KBM-7 (cell line): ENCODE measurements at places on chromosomes 12 and 14.

DNA sequence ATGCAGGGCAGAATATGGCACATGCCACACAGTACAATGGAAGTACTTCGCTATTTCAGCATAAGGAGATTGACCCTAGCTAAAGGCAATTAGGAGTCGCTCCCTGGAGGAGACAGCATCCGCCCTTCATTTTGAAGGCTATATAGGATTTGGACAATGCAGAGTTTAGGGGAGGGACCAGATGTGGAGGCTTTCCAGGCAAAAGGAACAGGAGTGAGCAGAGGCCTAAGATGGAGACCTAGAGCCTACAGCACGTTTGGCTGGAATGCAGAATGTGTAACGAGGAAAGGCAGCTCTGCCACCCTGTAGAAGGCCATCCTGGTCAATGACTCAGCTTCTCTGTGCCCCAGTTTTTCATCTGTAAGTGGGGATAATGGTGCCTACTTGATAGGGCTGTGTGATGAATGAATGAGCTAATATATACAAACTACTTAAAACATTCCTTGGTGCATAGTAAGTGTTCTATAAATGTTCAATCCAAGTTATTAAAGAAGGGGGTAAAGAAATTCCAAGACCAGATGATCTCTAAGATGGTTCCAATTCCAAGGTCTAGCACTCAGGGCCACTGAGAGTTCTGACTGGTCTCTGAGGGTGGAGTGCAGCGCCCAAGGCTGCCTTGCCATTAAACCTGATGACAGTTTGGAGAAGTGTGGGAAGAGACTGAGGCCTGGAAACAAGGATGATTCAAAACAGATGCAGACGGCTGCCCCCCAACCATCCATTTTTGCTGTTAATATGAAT, 54.3 kb upstream of the FRMD6 start:
- no peak for DNase-seq

GRCh38 chr12:101743724-101744472, 4.6 kb upstream of the SYCP3 start:
- DNase-seq = peak; percentile 12

DNA sequence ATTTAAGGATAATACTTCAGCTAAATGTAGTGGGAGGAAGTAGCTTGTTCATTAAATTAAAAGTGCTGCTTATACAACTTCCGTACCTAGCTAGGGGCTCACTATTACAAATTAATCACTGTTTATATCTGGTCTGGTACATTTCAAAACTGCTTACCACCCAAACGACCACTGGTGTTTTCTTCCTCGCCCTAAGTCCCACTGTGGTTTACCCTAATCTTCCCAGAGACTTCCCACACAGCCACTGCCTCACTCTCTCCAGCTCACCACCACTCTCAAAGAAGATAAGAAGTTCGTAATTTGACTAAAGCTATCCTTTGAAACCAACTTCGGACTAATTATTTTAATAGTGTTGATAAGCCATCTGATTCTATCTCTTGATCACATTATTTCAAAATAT, 62.6 kb downstream of the PLXNC1 start:
- no peak for DNase-seq

DNA sequence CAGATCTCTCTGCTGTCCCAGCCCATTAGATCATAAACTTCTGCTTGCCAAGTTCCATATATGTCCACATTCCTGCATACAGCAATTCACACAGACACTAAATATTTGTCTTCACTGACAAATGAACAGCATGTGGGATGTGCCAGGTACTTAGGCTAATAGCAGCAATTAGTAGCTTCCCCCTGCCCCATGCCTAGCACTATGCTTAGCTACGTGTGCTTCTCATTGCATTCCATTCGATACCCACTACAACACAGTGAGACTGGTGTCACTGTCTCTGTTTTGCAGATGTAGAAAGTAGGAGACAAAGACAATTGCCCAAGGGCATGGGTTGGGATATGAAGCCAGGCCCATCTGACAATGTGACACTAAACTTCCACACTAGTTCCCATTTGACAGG, 308.4 kb downstream of the BCL11B start:
- DNase-seq = no peak

DNA sequence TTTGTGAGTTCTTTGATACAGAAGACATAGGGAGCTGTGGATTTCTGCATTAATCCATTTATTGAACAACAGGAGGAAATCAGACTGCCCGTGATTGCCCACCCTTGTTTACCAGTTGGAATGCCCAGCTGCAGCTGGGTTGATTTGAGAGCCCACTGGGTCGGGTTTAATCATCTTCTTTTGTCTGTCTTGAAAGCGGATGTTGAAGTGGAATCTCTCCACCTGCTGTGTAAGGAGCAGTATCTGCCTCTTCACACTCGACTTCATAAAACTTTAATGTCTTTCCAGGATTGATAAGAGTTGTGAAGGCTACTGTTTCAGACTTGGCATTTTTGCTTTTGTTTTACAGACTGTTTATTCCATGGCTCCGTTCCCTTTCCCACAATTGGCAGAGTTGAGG, 39.9 kb downstream of the TBC1D30 start:
- no peak for DNase-seq

DNA sequence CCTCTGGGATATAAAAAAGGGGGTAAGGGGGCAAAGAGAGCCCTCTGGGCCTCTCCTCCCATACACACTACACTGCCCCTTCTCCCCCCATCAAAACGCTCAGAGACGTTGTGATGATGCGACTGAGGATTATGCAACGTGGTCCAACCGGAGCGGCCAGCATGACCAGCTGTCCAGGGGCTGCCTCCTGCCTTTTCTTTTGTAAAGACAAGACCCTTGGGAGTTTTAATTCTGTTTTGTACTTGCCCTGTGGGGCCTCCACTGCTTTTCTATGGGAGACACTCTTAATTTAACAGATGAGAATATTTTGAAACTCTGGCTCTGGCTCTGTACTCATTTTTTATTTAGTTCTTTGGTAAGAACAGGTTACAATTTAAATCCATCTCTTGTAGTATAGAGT, 7.2 kb downstream of the MBD6 start:
- DNase-seq = no peak

- DNase-seq = no peak
Observed at GRCh38 chr14:32683679-32684078, 255.0 kb upstream of the NPAS3 start.

- DNase-seq = peak; percentile 22
Observed at GRCh38 chr14:100728962-100729361, 2.3 kb downstream of the DLK1 start.

- no peak for DNase-seq
Observed at GRCh38 chr14:98937712-98938505, 334.1 kb downstream of the BCL11B start.

DNA sequence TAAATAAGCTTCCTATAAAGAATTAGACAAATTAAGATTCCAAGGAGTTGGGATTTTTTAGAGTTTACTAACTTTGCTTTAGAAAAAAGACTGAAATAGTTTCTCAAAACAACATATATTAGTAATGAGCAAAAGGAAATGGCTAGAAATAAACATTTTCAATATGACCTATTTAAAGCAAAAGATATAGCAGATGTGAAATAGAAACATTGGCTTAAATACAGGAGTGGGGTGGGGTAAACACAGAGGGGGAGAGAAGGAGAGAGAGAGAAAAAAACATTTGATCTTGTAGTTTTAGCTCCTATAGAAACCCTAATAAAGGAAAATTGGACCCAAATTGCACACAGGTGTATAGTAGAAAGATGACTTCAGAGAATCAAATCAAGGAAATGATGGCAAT, 794.5 kb downstream of the MED13L start:
- no peak for DNase-seq

DNA sequence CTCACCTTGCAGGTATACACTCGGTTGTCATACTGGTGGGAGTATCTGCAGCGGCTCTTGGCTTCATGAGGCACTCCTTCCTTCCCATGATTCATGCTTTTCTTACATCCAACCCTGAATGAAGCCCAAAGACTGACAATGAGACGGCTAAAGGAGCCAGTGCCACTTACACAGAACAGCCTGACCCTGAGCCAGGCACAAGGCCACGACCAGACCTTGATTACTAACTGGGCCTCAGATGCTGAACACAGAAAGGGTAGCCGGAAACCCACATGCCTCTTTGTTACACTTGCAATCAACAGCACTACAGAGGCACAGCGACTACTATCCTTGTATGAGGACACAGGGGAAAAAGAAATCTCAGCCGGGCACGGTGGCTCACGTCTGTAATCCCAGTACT, 48.0 kb downstream of the ZFYVE1 start:
- DNase-seq = no peak

GRCh38 chr12:68790952-68791234, 17.1 kb upstream of the MDM2 start:
- no peak for DNase-seq

DNA sequence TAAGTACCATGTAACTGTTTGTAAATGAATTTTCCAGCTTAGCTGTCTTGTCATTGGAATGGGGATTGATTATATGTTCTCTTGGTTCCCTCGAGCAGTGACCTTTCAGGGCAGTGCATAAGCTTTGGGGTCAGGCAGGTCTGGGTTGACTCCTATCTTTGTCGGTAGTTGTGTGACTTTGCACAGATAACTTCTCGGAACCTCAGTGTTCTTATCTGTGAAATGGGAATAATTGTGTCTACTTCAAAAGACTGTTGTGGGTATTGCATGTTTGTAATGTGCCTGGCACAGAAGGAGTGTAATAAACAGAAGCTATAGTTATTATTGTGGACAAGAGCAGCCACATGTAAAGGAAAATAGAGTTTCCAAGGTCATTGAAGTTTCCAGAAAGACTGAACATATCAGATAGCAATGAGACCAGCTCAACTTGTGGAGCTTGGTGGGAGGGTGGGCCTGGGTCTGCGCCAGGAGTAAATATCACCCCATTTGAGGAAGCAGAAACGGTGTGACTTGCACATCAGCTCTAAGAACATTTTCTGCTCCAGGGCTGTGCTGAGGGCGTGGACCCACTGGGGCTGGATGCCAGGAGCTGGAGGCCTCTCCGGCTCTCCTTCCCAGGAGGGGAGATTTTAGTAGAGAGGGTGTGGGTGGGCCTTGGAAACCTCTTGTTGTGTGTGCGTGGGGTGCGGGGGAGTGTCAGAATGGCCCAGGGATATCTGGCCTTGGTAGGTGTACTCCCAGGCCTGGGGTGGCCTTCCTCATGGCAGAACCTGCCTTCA, 19.7 kb downstream of the FOS start:
- DNase-seq = no peak

DNA sequence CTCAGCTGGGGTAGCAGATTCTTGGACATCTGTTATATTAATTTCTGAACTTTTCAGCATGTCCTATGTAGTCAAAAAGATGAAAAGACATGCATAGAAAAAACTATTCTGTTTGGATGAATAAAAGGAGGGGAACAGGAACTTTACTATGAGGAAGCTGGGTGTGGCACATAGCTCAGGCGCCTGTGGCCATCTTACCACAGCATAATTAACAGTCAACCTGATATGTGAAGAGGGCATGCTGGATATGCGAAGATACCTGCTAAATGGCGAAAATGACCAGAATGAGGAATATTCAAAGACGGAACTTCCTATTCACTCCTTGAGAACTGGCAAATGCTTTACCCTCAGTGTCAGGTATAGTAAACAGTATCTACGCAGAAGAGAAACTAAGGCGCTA, 18.4 kb downstream of the SETD3 start:
- no peak for DNase-seq

DNA sequence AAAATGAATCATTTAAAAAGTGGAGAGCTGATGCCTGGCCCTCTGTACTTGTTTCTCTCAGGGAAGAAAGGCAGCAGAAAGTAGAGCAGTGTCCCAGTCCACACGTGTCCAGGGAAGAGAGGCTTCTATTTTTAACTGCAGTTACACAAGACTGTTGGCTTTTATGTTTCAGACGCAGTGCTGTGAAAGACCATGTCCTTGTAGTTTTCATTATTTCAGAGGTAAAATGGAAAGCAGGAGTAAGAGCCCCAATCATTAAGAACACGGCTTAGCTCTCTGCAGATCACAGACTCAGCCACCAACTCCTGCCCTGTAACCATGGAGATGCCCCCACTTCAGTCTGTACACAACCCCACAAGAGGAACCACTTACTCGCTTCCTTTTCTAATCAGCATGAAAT, 336.3 kb downstream of the DAD1 start:
- no peak for DNase-seq

GRCh38 chr14:85390236-85390635, 139.7 kb upstream of the FLRT2 start:
- no peak for DNase-seq

GRCh38 chr12:100554608-100555077, 18.8 kb upstream of the GAS2L3 start:
- DNase-seq = peak; percentile 89
